Left hindlimb (tissue), 1 donor: ENCODE measurements at places on chromosomes 12 and 14.

DNA sequence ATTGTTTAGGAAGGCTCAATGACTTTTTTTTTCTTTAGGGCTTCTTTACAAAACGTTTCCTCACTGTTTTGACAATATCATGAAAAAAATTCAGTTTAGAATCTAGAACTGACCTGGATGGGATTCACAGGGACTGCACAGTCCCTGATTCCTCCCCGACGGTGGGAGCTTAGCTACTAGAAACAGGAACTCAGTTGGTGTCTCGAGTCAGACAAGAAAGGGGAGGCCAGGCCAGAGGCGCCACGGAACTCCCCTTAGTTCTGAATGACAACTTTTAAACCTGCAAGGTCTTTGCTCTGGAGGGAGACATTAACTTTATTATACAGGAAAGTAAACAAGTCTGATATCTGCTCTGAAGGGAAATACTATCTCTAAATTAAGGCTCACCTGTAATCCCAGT is 45.4 kb upstream of the SRP54 start:
- DNase-seq, result no peak

- peak; percentile 31 for DNase-seq
Observed at GRCh38 chr12:15322164-15323061, at the start of gene PTPRO. PTPRO (plus strand) TSS chr12:15322508.

DNA sequence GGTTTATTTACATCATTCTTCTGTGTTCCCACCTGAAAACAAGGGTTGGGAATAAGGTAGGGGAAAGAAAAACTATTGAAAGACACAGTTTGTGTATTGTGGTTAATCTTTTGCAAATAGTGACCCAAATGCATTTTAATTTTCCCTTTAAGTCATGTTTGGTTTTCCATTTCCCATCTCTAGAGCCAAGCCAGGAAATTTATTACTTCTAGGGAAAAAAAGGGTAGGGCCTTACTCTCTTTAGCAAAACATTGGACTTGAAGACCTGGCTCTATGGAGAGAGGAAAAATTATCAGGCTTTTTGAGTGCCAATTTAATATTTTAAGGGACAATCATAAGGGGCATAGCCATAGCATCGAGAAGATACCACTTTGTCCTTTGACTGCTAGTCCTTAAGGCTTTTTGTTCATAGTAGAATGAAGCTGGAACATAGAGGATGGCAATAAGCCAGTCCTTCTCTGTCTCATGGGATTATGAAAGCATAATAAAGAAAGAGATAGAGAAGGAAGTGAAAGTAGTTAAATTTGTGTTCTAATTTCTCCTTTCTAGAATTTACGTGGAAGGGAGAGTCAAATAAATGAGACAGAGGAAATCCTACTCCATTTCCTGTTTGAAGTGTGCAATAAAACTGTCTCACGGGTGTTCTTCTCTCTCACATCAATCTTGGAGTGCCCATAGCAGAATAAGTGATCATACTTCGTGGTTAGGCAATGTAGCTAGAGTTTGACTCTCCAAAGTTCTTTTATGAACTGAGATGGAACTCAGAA is 50.9 kb upstream of the PPFIA2 start:
- DNase-seq, result no peak

- no peak for DNase-seq
Observed at GRCh38 chr14:95467232-95467631, 49.2 kb downstream of the SYNE3 start.

DNA sequence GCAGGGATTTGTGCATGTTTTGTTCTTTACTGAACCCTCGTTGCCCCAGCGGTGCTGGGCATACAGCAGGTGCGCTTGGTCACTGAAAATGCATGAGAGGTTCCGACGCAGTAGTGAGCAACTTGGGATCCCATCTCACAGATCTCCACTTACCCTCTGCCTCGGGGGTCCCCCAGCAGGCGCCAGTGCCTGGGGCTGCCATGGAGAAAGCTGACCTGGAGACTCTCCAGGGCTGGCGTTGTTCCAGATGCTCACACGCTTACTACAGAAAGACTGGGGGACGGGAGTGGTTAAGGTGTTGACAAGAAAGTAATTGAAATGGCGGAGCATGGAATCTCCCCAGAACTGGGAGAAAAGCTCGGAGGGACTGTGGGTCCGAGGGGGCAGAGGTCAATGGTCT is 14.2 kb downstream of the GLT1D1 start:
- no peak for DNase-seq

DNA sequence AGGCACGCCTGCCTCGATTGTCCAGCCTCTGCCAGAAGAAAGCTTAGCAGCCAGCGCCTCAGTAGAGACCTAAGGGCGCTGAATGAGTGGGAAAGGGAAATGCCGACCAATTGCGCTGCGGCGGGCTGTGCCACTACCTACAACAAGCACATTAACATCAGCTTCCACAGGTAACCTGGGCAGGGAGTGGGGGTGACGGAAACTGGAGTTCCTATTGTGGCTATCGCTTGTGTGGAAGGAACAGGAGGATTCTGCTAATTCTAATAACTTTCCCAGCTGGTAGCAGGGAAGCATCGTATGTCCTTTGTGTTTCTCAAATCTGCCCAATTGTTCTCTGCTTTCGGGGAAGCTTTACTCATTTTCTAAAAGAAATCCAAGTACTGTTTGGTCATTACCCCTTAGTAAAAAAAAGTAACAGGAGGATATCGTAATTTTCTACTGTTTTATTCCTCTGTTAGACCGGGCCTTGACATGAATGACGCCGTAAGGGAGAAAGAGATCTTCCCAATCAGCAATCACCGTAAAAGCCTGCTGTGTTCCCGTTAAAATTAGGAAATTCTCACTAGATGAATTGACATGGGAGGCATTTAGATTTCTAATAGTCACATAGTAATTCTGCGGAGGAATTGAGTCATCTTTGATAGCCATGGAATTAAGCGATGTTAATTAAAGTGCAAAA is 449 bp downstream of the THAP2 start:
- DNase-seq, result no peak

DNA sequence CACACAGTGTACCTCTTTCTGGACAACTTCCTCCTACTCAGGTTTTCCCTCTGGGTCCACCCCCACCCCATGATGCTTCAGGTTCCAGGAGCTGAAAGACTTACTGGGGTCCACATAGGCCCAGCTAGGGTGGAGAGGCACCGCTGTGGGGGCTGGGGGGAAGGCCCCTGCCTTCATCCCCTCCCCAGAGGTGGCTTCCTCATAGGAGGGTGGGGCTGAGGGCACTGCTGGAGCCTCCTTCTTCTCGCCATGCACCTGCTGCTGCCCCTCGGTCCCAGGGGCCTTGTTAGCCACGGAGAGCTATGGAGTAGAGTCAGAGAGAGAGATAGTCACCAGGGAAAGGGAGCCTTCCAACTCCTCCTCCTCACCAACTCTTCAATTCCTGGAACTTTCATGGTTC is 2.7 kb downstream of the FAIM2 start:
- DNase-seq, result no peak

- DNase-seq, result no peak
Observed at GRCh38 chr12:22598141-22598762, 26.7 kb upstream of the ETNK1 start.

DNA sequence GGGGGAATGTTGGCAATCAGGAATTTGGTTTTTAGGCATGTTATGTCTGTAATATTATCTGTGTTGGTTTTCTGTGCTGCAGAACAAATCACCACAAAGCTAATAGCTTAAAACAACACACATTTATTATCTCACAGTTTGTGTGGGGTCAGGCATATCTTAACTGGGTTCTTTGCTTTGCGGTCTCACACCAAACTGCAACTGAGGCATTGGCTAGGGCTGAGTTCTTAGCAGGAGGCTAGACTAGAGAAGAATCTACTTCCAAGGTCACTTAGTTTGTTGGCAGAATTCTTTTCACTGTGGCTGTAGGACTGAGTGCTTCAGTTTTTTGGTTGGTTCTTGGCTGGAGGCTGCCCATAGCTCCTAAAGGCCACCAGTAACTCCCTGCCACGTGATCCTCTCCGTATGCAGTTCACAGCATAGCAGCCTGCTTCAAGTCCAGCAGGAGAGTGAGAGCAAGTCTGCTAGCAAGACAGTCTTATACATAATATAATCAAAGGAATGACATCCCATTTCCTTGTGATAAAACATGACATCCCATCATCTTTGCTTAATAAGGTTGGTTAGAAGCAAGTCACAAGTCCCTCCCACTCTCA is 21.6 kb downstream of the ATF1 start:
- DNase-seq, result no peak

- DNase-seq, result no peak
Observed at GRCh38 chr12:132461526-132461925, 28.4 kb upstream of the FBRSL1 start.

DNA sequence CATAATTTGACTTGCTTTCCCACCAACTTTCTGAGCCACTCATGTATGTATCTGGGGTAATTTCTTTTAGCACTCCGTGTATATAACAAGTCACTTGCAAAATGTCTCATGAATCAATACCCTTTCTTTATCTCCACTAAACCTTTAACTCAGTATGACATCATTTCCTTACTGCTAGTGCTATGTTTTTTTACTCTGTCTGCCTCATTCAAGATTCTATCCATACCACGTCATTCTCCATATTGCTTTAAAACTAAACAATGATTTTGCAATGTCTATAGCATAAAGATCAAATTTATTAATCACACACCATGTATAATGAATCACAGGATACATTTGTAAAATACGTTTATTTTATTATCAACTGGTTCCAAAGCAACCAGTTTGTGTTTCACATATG is 178.2 kb downstream of the PIK3C2G start:
- DNase-seq, result no peak

DNA sequence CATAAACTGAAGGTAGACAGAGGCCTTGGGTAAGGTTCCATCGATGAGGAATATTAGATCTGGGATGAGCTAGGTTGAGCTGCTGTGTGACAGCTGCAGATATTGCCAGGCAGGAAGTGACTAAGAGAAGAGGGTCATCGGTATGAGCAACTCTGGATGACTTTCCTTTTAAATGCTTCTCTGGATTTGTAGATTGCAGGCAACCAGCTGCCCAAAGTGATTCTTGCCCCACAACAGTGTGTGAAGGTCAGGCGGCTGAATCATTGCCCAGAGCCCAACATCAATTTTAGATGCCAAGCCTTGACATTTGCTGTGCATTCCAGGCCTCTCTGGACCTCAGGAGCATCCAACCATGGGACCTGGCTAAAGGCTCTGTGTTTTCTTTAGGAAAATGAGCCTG is 255.9 kb downstream of the DPF3 start:
- no peak for DNase-seq

DNA sequence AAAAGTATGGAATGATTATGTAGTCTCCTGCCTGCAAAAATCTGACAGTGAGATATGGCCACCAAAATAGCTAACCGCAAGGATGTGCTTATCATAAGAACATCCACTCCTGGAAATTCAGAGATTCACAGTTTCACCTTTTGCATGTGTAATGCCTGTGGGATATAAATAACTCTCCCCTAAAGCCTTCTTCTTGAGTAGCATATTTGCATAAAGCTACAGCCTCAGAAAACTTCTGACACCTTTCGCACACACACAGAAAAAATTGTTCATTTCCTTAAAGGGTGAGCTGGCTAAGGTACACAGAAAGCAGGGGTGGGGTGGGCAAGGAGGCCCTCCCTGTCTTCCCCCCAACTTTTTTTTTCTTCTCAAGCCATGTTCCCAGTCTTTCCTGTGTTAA is 3.1 kb upstream of the IGF1 start:
- no peak for DNase-seq

- no peak for DNase-seq
Observed at GRCh38 chr12:106773286-106774004, 1.0 kb upstream of the RIC8B start.

DNA sequence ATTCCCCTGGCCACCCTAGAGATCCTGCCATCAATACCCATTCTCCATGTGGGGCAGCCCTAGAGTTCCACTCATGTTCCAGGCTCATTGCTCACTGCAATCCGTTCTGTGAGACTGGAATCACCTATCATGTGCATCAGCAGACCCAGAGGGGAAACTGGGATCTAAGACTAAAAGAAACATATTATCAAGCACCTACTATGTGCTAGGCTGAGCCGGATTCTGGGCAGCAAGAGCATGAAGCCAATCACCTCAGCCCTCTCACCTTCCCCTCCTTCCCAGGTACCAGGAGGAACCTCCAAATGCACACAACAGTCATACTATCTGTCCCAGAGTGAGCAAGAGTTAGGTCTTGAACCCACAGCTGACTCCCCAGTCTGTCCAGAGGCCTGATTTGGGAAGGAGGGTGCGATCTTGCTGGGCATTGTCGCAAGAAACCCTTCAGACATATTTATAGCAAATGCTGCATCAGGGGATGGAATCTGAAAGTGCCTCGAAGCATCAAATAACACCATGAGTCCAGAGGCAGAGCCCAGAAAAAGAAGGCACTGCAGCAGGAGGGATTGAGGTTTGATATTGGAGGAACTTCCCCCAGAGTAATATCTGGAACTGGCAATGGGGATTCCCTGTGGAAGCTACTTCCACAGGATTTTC is 6.7 kb upstream of the CACNB3 start:
- no peak for DNase-seq

DNA sequence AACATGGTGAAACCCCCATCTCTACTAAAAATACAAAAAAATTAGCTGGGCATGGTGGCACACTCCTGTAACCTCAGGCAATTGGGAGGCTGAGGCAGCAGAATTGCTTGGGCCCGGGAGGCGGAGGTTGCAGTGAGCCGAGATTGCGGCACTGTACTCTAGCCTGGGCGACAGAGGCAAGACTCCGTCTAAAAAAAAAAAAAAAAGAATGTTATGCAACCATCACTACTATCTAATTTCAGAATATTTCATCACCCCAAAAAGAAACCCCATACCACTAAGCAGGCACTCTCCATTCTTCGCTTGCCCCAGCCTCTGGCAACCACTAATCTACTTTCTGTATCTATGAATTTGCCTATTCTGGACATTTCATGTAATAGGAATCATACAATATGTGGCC is 68.8 kb upstream of the AMN start:
- no peak for DNase-seq

DNA sequence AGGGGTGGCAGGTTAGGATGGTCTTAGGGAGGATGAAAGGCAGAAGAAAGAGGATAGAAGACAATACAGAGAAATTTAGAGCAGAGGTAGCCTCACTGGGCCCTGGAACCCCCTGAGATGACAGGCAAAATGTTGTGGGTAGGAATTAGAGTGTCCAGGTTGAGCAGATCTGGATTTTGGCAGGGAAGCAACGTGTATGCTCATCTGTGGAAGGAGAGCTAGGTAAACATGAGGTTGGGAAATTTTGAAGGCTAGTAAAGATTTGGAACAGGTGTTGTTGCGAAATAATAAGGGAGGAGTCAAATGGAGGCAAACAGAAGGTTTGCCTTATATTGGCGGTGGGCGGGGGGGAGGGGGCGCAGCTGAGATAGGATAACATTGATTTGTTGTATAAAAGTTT is 5.3 kb downstream of the HSD17B6 start:
- DNase-seq, result no peak

DNA sequence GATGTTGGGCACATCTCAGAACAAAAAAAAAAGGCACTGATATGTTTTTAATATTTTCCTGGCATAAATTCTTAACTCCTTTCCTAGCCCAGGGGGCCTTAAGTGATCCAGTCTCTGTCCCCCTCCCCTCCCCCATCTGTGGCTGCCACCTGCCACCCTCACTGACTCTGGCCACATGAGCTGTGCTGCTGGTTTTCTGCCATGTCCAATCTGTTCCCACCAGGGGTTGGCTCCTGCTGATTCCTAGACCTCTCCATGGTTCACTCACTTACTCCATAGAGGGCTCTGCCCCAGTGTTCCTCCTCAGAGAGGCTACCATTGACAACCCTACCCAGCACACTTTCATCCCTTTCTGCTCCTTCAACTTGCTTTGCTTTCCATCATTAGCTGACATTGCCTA is 163.3 kb downstream of the SSPN start:
- DNase-seq, result no peak
